Smooth muscle cell of bladder (primary cell): ENCODE measurements at places on chromosomes 2 and 18. TPM values are rescaled to one million over a fixed set of nuclear protein-coding genes. Genes with fewer than 3 reads are reported as not detected.

MC2R gene
- total RNA-seq, result not detected in 2 replicates

NAT8 gene
- total RNA-seq, result not detected in 2 replicates

OTOF gene
- under 0.01 and 0.14 TPM in 2 replicates for total RNA-seq

GRP gene
- total RNA-seq, result not detected in 2 replicates

NEMP2 gene
- 3.3 and 6.0 TPM in 2 replicates for total RNA-seq

MOGAT1 gene
- total RNA-seq, result not detected in 2 replicates

SLC9A4 gene
- total RNA-seq, result under 0.01 TPM in 1 of 2 replicates, not detected in the other

CCDC195 gene
- not detected in 2 replicates for total RNA-seq

ERMN gene
- not detected in 2 replicates for total RNA-seq

PROKR1 gene
- not detected in 2 replicates for total RNA-seq

SERPINB3 gene
- total RNA-seq, result 0.28 TPM in 1 of 2 replicates, not detected in the other

CBLN2 gene
- total RNA-seq, result under 0.01 TPM in 1 of 2 replicates, not detected in the other

NLRC4 gene
- total RNA-seq, result not detected in 2 replicates

SAG gene
- total RNA-seq, result not detected in 2 replicates

LRRC30 gene
- total RNA-seq, result not detected in 2 replicates

UGT1A8 gene
- 0.37 and 0.71 TPM in 2 replicates for total RNA-seq

MLPH gene
- 12.2 and 12.8 TPM in 2 replicates for total RNA-seq

KIF3C gene
- 6.0 and 7.0 TPM in 2 replicates for total RNA-seq

REG3G gene
- not detected in 2 replicates for total RNA-seq

VSNL1 gene
- not detected in 2 replicates for total RNA-seq

ATOH8 gene
- 29.3 and 72.5 TPM in 2 replicates for total RNA-seq

CCNT2 gene
- 18.9 and 21.9 TPM in 2 replicates for total RNA-seq

MATN3 gene
- total RNA-seq, result 1.5 and 3.3 TPM in 2 replicates

VWA3B gene
- total RNA-seq, result under 0.01 and 0.09 TPM in 2 replicates

LIMS4 gene
- total RNA-seq, result 1.1 TPM in 2 replicates

HTR2B gene
- total RNA-seq, result 6.0 and 10.8 TPM in 2 replicates

KIAA2012 gene
- under 0.01 and 0.28 TPM in 2 replicates for total RNA-seq

HAUS1 gene
- 19.9 and 21.1 TPM in 2 replicates for total RNA-seq

THSD7B gene
- 0.09 TPM in 1 of 2 replicates, not detected in the other for total RNA-seq
